ENCODE measurements at places on chromosomes 4 and X.

- DNase-seq, result no peak
- no peak overlapping the region for H3K27ac ChIP-seq
- H3K4me1 ChIP-seq, result no peaks in the 10 kb centered on the region
- peaks cover 2% of the 10 kb centered on the region for H3K27me3 ChIP-seq
- no peaks in the 10 kb centered on the region for H3K36me3 ChIP-seq
Observed at GRCh38 chr4:182518421-182518820, 275.2 kb downstream of the TENM3 start.

DNA sequence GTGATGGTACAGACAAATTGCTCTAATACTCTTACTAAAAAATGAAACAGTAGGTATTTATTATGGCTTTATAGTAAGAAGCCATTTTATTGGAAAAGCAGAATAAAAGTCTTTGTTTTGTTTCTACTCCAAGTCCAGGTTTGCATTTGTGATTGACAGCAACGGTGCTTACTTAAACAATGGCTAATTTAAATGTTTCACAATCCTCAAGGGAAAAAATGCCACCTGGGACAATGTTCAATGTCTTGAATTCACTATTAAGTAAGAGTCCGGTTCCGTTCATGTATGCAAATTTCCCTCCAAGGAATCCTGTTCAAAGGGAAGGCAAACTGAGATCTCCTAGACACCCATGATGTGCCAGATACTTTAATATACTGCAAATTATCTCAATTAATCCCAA, 123.6 kb downstream of the RBM47 start:
- H3K4me3 ChIP-seq, result no peak overlapping the region
- peaks cover 21% of the 10 kb centered on the region for H3K4me1 ChIP-seq
- H3K36me3 ChIP-seq, result peaks cover 8% of the 10 kb centered on the region
- H3K27ac ChIP-seq, result no peak overlapping the region

GRCh38 chr4:1154523-1155182, 17.7 kb downstream of the SPON2 start:
- H3K27ac ChIP-seq, result no peak overlapping the region
- DNase-seq, result no peak
- peaks cover 6% of the 10 kb centered on the region for H3K4me1 ChIP-seq

DNA sequence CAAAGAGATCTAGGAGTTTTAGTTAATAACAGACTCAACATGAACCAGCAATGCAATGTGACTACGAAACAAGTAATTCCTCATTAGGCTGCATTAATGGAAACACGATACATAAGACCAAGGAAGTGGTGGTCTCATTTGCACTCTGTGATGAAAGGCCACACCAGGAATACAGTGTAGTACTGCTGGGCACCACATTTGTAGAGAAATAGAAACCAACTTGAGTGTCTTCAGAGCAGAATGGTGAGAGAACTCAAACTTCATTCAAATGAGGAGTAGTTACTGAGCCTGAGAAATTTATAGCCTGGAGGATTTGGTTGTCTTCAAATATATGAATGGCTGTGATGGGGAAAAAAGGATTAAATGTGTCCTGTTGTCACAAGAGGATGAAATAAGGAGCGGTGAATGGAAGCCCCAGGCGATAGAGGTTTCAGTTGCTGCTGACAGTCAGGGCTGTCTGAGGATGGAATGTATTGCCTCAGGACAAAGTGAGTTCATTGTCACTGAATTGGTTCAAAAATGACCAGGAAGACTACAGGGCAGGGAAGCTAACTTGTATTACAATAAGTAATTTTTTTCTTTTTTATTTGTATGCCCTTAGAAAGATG, 50.9 kb downstream of the NFKB1 start:
- peaks cover 18% of the 10 kb centered on the region for H3K4me1 ChIP-seq

DNA sequence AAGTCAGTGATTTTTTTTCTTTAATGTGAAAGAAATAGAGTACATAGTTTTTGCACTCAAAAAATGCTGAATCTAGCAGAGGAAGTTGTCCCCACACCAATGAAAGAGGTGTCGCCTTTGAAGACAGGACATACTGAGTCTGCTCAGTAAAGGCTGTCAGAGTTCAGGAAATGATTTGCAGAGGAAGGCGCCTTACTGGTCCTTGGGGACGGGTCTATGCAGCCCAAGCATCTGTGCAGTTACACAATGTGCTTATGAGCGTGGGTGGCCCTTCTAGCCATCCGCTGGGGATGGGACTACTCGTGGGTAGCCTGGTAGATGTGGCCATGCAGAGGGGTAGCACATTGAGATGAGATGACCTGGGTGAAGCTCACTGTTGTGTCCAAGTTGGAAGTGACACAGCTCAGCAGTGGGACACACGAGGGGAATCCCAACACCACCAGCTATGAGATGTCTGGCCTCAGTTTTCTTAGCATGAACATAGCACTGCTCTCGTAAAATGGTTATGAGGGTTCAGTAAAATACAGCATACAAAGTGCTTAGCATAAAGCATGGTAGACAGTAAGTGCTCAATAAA, 116.5 kb upstream of the RBPJ start:
- no peak for DNase-seq
- H3K36me3 ChIP-seq, result no peaks in the 10 kb centered on the region
- H3K27ac ChIP-seq, result no peak overlapping the region
- H3K4me1 ChIP-seq, result peaks cover 4% of the 10 kb centered on the region
- H3K4me3 ChIP-seq, result no peak overlapping the region
- no peaks in the 10 kb centered on the region for H3K27me3 ChIP-seq

All from GM12878 (cell line).